Stimulated activated CD4-positive, alpha-beta T cell treated with anti-CD3 and anti-CD28 coated beads, Interleukin-4, amount 100 ng/mL, for 24 hours (primary cell): ENCODE measurements at places on chromosomes 13 and 19.

- no peak for DNase-seq
Observed at GRCh38 chr13:35793823-35794222, 317.3 kb upstream of the MAB21L1 start.

- no peak for DNase-seq
Observed at GRCh38 chr13:27493981-27494380, 43.6 kb upstream of the MTIF3 start.

- no peak for DNase-seq
Observed at GRCh38 chr13:48477191-48477855, 55.6 kb downstream of the RCBTB2 start.

DNA sequence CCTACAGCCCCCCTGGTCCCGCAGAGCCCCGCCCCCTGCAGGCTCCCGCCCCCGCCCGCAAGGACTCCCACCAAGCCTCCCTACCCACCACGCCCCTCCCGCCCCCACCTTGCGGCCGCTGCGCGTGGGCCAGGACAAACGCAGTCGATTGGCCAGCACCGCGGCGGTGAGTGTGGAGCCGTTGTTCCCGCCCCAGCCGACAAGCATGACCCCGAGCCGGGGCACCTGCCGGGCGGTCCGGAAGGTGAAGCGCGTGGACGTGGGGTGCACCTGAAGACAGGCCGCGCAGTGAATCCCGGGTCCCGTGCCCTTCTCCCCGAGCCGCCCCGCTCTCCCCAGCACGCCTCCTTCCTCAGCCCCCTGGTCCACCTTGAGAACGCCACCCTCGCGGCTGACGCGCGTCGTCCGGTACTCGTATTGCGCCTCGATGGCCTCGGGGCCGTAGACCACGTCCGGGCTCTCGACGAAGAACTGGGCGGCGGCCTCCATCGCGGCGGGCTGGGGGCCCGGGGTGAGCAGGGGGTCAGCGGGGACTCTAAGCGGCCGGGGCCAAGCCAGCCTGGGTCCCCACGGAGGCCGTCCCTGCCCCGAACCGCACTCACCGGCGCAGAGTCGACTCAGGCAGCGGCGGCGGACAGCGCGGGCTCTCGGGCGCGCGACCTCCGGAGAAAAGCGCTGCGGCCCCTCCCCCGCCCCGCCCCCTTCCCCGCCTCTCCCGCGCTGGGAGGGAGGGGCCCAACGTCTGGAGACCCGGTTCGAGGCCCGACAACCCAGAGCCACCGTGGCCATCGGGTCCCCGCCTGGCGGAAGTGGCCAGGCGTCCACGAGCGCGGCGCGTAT, at the start of gene ISYNA1:
ISYNA1 (minus strand) TSS at position 643 of the 840 bp plus-strand sequence; CDS start at position 489, 154 bp downstream.
- DNase-seq = peak; percentile 46

DNA sequence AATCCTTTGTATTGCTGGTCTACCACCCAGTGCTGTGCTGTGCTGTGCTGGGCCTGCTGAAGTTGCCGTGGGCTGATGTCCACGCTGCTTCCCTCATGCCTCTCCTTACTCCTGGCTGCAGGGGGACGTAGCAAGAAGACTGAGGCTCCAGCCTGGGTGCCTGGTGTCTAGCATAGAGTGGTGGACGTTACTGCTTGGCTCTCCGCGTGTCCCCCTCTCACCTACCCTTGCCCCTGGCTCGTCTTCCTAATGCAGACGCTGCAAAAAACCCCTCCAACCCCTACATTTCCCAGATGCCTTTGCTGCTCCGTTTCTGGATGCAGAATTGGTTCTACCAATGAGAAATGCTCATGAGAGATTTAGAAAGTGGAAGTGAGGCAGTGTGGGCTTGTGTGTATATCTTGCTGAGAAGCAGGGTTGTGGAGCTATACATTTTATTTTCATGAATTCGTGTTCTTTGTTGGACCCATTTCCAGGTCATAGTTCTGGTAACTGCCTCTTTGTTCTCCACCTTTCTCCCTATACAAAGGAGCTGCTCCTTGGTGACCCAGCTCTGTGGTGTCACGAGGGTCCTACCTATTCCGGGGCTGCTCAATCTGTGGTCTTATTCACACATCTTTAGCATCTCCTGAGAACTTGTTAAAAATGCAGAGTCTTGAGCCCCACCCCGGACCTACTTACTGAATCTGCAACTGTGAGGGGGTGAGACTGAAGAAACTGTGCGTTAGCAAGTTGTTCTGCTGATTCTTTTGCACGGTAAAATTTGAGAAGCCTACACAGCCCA, 7.9 kb upstream of the DENND1C start:
- DNase-seq = peak; percentile 17

GRCh38 chr13:105007166-105007808, 1528.2 kb downstream of the EFNB2 start:
- DNase-seq = no peak

DNA sequence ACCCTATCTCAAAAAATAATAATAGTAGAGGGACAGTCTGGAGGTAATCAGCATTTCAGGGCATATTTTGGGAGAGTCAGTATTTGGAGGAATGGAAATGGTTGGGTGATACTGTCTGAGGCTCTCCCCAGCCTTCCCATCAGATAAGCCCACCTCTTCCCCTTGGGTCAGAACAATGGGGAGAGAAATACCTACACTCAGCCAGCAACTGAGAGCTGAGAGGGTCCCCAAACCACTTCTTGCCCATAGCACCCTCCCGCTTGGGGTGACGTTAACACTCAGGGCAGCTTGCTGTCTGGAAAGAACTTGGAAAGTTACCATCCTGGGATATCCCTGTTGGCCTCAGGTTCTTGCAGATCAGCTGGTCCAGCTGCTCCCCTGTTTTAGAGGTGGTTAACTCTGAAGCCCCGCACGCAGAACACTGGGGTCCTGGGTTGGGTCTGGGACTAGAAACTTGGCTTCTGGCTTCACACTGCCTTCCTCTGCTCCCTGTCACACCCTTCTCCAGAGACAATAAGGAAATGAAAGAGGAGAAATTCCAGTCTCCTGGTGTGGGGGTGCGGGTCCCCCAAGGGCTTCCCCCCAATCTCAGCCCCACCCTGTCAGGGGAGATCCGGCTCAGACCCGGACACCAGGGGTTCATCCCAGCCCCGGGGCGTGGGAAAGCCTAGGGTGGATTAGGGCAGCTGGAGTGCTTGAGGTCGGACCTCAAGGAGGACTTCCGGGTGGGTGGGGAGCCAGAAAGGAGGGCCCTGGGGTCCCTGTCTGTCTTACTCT, 2.5 kb downstream of the FOXA3 start:
- DNase-seq = no peak

DNA sequence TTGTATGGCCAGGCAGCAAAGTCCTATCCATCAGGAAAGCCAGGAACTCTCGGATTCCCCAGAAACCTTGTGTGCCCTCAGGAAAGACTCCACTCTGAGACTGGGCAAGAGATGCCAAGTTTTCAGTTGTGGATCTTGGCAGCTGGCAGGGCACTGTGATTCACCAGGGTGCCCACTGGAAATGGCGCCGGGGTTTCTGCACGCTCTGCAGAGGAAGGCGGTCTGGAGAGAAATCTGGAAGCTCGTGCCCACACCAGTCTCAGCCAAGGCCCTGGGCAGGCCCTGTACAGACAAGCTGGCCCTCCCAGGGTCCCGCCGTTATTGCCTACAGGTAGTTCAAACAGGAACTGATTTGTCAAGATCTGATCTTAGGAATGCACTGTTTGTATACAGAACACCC, 4.9 kb downstream of the NAPA start:
- DNase-seq = no peak

DNA sequence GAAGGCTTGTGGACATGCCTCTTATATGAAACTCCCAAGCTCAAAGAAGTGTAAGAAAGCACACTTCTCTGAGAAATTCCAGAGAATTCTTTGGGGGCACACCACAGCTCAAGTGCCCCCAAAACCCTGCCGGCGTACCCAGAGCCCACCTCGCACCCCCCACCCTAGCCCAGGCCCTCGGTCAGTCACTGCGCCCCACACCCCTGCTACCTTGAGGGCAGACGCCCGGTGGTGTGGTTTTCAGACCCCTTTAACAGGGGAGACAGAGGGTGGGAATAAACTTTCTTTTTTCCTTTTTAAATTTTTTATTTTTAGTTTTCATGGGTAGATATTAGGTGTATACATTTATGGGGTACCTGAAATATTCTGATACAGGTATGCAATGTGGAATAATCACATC, 29.5 kb downstream of the PEPD start:
- no peak for DNase-seq

DNA sequence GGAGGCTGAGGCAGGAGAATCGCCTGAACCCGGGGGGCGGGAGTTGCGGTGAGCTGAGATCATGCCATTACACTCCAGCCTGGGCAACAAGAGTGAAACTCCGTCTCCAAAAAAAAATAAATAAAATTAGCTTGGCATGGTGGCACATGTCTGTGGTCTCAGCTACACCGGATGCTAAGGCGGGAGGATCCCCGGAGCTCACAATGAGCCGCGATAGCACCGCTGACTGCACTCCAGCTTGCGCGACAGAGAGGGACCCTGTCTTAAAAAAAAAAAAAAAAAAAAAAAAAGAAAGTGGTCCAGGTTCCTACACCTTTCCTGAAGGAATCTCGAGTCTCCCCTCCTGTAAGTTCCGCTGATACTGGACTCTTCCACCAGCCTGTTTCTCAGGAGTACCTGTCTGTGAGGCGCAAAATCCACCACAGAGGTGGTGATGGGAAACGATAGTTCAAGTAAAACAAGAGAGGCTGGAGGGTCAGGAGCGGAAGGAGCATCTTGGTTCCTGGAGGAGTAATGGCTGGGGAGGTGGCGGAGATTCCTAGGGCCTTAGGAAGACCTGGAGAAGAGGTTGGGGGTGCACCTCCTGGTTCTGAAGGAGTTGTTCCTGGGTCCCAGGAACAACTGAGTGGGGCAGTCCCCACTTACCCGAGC, 471 bp downstream of the FUT1 start:
- no peak for DNase-seq

GRCh38 chr19:1042689-1043511, 3.0 kb downstream of the ABCA7 start:
- no peak for DNase-seq
